ENCODE measurements at places on chromosomes 4 and X.

- DNase-seq: peak; percentile 80
Observed at GRCh38 chr4:145482209-145483037, 770 bp downstream of the SMAD1 start.

DNA sequence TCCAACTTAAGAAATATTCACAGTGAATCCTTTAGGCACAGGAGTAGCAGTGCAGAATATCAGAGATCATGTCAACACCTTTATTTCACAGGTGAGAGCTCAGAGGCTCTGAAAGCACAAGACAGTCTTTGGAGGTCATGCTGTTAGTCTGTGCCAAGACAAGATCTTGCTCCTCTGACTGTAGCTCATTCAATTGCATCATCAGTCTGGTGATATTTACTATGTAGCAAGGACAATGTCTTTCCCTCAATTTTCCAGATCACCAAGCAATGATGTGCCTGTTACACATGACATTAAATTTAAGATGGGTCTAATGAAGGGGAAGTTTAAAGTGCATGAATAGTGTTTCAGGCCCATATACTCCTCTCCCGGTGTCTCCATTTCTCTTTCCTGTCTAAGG is 277.5 kb downstream of the IL15 start:
- no peak for DNase-seq

GRCh38 chrX:10183760-10184159 is 27.0 kb downstream of the CLCN4 start:
- no peak for DNase-seq

- no peak for DNase-seq
Observed at GRCh38 chr4:20641976-20642375, 58.3 kb upstream of the PACRGL start.

DNA sequence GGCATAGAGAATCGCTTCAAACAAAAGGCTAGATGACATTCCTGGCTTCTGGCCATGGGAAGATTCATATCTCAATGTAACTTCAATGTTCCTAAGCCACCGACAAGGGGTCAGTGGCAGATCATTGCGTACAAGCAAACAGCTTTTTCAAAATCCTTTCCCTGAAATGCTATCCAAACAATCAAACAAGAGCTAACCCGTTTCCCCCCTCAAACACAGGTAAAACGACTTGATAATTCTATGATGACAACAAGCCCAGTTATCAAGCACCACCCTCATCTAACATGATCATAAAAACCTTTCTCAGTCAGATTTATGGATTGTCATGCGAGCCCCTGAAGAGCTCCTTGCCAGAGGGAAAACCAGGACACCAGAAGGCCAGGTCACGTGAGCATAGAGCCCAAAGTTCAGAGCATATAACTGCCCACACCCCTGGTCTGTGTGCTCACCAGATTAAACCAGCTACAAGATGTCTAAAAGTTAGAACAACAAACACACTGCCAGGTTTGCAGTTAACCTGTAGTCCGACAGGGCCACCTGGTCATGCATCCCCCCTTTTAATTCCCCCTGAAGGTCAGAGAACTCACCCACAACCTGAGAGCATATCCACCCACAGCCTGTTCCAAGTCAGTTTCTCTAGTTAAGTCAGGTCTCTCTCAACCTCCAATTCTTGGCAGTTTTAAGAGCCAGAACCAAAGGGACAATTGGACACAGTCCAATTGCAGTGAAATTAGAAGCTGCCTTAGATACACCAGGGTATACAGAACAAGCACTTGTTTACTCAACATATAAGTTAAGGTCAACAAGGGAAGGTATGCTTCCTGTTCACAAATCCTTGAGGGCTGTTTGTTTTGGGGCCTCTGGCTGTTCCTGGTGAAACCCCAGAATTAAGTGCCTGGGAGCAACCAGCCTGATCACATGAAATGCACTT is 248.1 kb upstream of the PPARGC1A start:
- no peak for DNase-seq

DNA sequence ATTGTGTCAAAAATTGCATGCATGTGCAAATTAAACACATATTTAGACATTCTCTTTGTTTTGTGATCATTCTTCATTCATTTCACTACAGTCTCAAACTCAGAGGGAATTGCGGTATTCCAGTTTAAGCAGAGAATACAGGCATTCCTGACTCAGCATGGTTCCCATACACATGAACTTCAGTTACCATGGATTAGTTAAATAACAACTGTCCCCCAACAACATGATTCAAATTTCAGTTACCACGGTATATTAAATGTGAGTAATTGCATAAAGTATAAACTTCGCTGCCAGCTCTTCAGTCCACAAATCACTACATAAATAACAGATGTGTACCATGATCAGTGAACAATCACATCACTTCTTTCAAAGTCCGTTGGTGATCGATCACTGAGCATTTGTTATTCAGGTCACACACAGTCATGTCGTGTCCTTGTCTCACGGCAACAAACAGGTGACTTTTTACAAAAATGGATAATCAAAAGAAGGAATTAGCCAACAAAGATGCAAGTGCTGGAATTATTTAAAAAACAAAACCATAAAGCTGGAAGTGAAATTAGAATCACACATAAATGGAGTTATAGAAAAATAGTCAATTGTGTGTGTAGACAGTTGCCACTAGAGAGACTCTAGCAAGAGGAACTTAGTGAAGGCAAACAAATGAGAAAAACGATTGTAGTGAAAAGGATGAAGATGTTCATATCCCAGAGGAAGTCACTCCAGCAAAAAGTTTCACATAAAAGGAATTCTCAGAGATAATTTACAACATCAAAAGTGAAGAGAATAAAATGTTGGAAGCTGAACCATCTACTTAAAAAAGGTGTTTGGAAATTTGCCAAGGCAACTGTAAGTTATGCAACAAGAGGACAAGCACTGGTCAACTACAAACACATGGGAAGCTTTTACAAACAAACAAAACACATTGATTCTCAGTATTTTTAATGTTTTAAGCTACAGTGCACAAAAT is 138.6 kb upstream of the SMARCAD1 start:
- no peak for DNase-seq

GRCh38 chrX:153161952-153162351 is 17.1 kb upstream of the MAGEA1 start:
- DNase-seq: no peak

DNA sequence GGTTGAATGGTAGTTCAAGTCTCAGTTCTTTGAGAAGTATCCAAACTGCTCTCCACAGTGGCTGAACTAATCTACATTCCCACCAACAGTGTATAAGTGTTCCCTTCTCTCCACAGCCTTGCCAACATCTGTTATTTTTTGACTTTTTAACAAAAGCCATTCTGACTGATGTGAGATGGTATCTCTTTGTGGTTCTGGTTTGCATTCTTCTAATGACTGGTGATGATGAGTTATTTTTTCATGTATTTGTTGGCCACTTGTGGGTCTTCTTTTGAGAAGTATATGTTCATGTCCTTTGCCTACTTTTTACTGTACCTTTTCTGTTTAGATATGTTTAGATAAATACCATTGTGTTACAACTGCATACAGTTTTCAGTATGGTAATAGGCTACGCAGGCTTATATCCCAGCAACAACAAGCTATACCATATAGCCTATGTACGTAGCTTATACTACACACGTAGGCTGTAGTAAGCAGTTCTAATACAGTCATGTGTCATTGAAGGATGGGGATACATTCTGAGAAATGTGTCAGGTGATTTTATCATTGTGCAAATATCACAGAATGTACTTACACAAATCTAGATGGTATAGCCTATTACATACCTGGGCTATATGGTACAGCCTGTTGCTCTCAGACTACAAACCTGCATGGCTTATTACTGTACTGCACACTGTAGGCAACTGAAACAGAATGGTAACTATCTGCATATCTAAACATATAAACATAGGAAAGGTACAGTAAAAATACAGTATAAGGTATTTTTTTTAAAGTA is 28.1 kb downstream of the KLHL8 start:
- DNase-seq: no peak

DNA sequence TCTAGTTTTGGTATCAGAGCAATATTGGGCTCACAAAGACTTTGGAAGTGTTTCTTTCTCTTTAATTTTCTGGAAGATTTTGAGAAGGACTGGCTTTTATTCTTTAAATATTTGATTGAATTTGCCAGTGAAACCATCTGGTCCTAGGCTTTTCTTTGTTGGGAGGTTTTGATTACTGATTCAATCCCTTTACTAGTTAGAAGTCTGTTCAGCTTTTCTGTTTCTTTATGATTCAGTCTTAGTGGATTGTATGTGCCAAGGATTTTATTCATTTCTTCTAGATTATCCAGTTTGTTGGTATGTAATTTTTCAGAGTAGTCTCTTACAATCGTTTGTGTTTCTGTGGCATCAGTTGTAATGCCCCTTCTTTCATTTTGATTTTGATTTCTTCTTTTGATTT is 28.6 kb downstream of the GLRB start:
- no peak for DNase-seq

DNA sequence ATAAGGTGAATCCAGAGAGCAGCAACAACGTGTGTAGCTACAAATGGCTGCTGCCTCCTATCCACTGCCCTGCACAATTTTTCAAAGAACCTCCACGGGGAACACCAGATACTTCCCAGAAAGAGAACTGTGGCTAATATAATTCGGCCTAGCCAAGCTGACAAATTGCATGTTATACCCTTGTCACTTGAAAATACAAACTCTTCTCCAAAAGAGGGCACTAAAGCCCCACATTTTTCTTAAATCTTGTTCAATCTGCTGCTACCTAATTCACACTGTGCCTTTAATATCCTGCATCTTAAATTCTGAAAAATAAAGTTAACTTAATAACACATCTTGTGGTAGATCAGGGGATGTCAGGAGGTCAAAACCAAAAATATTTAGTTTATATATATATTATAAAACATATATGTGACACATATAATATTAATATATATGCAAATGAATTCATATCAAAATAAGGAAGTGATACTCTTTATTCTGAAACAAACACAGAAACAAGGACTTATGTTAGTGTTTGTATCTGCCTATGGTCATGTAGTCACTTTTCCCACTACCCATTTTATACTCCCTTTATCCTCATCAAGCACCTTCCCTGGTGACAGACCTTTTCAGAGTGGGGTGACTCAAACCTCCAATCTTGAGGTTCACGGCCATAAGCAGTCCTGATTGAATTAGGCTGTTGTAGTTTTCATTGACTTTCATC is 24.1 kb downstream of the CT45A1 start:
- DNase-seq: no peak

GRCh38 chrX:152824841-152825374 is 5.6 kb downstream of the CETN2 start:
- no peak for DNase-seq

DNA sequence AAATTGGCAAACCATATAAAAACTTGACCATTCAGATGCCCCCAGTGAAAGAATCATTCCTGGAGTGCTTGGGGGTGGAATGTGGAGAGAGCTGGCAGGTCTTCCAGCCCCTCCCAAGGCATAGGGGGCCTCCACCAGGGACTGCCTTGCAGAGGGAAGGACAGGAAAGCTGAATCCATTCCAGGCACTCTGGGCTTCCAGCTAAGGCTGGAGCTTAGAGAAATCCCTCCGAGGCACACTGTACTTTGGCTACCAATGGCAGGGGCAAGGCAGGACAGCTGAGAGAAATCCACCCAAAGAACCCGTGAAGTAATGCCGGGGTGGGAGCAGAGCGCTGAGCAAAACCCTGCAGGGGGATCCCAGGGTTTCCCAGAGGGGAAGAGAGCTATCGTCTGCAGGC is 4.0 kb downstream of the CENPU start:
- no peak for DNase-seq

DNA sequence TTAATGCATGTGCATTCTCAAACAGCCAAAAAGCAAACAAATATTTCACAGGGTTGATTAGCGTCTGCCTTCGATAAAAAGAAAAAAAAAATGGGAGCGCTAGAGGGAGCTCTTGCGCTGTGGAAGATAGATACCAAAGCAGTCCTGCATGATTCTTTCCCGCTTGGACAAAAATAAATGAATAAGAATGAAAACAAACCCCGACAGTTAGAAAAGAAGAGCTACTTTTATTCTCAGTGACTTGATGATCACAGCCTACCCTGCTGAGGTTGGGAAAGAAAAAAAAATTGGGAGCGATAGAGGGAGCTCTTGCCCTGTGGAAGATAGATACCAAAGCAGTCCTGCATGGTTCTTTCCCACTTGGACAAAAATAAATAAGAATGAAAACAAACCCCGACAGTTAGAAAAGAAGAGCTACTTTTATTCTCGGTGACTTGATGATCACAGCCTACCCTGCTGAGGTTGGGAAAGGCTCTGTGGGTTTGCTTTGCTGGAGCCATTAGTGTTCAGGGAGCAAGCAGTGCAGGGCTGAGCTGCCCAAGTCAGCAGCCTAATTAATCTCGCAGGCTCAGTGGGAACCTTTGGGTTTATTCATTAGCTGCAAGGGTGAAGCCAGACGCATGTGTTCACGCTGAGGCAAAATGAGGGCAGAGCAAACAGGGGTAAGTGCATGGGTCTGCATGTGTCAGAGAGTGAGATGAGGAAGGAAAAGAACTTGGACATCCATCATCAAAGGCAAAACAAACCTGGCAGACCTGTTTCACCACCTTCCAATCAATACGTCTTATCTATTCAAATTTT is 249.3 kb upstream of the PRKX start:
- DNase-seq: no peak

GRCh38 chrX:29470030-29470429 is 745.3 kb upstream of the MAGEB2 start:
- no peak for DNase-seq

- no peak for DNase-seq
Observed at GRCh38 chr4:8267077-8267476, 2.5 kb upstream of the HTRA3 start.

- DNase-seq: no peak
Observed at GRCh38 chr4:144302704-144303536, 162.4 kb upstream of the GYPA start.

DNA sequence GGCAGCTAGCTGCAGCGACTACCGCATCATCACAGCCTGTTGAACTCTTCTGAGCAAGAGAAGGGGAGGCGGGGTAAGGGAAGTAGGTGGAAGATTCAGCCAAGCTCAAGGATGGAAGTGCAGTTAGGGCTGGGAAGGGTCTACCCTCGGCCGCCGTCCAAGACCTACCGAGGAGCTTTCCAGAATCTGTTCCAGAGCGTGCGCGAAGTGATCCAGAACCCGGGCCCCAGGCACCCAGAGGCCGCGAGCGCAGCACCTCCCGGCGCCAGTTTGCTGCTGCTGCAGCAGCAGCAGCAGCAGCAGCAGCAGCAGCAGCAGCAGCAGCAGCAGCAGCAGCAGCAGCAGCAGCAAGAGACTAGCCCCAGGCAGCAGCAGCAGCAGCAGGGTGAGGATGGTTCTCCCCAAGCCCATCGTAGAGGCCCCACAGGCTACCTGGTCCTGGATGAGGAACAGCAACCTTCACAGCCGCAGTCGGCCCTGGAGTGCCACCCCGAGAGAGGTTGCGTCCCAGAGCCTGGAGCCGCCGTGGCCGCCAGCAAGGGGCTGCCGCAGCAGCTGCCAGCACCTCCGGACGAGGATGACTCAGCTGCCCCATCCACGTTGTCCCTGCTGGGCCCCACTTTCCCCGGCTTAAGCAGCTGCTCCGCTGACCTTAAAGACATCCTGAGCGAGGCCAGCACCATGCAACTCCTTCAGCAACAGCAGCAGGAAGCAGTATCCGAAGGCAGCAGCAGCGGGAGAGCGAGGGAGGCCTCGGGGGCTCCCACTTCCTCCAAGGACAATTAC is 1.4 kb downstream of the AR start:
- peak; percentile 42 for DNase-seq
